Activated CD8-positive, alpha-beta T cell treated with anti-CD3 and anti-CD28 coated beads for 36 hours (primary cell): ENCODE measurements at places on chromosomes 7 and 10. TPM values are rescaled to one million over a fixed set of nuclear protein-coding genes. Genes with fewer than 3 reads are reported as not detected.

GRCh38 chr10:121216295-121216694 lies 365.1 kb downstream of the WDR11 start:
- DNase-seq: no peak
- no peaks in the 10 kb centered on the region for H3K4me1 ChIP-seq
- H3K27ac ChIP-seq: no peak overlapping the region

DNA sequence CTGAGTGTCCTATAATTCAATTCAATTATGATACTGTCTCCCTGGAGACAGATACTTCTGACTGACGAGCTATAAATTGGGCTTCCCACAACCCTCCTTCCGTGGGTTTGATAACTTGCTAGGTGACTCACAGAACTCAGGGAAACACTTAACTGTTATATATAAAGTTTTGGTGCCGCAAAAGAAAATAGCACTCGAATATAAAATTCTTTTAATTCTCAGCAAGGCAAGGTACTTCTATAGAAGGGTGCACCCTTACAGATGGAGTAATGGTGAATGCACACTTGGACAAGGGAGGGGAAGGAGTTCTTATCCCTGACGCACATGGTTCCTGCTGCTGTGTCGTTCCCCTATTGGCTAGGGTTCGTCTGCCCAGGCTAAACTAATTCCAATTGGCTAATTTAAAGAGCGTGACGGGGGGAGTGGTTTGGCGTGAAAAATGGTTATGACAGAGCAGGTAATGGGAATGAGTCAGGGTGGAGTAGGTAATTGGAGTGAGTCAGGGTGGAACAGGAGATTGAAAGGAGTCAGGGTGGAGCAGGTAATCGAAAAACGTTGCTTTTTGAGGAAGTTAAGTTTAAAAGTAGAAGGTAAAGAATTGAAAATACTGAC lies 20.8 kb upstream of the GHITM start:
- no peaks in the 10 kb centered on the region for H3K4me1 ChIP-seq
- H3K27ac ChIP-seq: no peak overlapping the region
- H3K36me3 ChIP-seq: no peaks in the 10 kb centered on the region
- no peak overlapping the region for H3K4me3 ChIP-seq
- peaks cover 9% of the 10 kb centered on the region for H3K27me3 ChIP-seq

DNA sequence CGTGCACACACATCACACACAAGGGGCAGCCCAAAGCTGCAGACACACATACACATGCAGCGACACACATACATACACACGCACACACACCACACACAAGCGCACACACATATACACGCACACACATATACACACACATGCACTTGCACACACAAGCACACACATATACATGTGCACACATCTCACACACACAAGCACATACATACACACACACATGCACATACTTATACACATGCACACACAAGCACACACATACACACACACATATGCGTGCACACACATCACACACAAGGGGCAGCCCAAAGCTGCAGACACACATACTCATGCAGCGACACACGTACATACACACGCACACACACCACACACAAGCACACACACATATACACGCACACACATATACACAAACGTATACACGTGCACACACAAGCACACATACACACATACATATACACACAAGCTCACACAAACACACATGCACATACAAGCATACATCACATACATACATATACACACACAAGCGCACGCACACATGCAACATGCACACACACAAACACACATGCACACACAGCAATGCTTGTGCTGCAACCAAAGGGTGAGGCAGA lies 178.8 kb upstream of the PFKP start:
- peaks cover 8% of the 10 kb centered on the region for H3K27me3 ChIP-seq
- no peak overlapping the region for H3K4me3 ChIP-seq
- no peaks in the 10 kb centered on the region for H3K4me1 ChIP-seq
- no peak for DNase-seq

DNA sequence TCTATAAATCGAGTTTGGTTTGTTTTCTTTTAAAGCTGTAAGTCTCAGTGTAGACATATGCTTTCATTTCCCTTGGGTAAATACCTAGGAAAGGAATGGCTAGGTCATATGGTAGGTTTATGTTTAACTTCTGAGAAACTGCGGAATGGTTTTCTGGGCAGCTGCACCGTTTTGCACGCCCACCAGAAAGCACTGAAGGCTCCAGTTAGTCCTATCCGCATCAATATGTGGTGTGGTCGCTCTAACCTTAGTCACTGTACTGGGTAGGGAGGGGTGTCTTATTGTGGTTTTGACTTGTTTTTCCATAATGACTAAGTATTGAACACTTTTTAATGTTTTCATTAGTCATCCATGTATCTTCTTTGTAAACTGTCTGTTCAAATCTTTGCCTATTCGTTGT lies 279.5 kb upstream of the AKR1E2 start:
- peaks cover 7% of the 10 kb centered on the region for H3K4me1 ChIP-seq
- peaks cover 12% of the 10 kb centered on the region for H3K27me3 ChIP-seq
- no peak overlapping the region for H3K27ac ChIP-seq
- peak; percentile 55 for DNase-seq
- no peak overlapping the region for H3K4me3 ChIP-seq

- peak; percentile 35 for DNase-seq
- H3K4me1 ChIP-seq: peaks cover 91% of the 10 kb centered on the region
- H3K36me3 ChIP-seq: peaks cover 17% of the 10 kb centered on the region
- no peaks in the 10 kb centered on the region for H3K27me3 ChIP-seq
Measured at GRCh38 chr10:22681301-22681700, 33.1 kb downstream of the PIP4K2A start.

CALN1 gene
- total RNA-seq: 0.02 TPM

DNA sequence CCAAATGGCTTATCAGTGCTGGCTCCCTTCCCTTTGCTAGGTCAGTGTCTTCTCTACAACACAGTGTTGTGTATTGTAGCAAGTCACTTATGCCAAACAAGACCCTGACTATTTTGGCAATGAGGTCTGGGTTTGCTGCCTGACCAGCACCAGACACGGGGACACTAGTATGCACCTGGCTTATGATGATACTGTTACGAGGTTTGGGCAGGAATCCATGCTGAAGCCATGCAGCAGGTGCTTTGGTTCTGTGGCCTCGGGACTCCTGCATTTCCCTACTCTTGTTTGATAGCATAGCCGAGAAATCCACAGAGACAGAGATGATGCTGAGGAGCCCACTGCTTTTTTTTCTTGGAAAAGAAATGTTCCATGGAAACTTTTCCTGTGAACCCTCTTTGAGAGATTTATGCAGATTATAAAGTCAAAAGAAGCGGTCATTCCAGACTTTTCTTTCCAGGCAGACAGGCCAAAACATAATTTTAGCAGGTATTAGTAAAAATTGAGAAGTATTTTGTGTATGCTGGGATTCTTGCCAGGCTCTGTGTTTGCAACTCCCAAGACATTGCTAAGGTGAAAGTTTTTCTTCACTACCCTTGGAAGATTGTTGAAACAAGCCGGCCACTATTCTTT lies 291.1 kb downstream of the BBS9 start:
- H3K4me3 ChIP-seq: no peak overlapping the region
- no peaks in the 10 kb centered on the region for H3K4me1 ChIP-seq
- H3K27me3 ChIP-seq: no peaks in the 10 kb centered on the region
- H3K36me3 ChIP-seq: no peaks in the 10 kb centered on the region
- DNase-seq: no peak

- DNase-seq: peak; percentile 21
- peaks cover 30% of the 10 kb centered on the region for H3K4me1 ChIP-seq
- H3K36me3 ChIP-seq: peaks cover 20% of the 10 kb centered on the region
- H3K4me3 ChIP-seq: peak within 1 kb of the TSS; percentile 84
Measured at GRCh38 chr10:89301721-89302445, at the start of gene IFIT2. Gene IFIT2, plus strand, starts transcription at chr10:89302046. Its CDS starts 78 bp downstream, at chr10:89302124.

PRDX3 gene
- total RNA-seq: 198 TPM

GRCh38 chr7:312424-312823 lies 22.5 kb downstream of the FOXL3 start:
- no peak overlapping the region for H3K4me3 ChIP-seq
- no peaks in the 10 kb centered on the region for H3K4me1 ChIP-seq
- H3K36me3 ChIP-seq: no peaks in the 10 kb centered on the region
- DNase-seq: no peak
- H3K27me3 ChIP-seq: peaks cover 12% of the 10 kb centered on the region

DNA sequence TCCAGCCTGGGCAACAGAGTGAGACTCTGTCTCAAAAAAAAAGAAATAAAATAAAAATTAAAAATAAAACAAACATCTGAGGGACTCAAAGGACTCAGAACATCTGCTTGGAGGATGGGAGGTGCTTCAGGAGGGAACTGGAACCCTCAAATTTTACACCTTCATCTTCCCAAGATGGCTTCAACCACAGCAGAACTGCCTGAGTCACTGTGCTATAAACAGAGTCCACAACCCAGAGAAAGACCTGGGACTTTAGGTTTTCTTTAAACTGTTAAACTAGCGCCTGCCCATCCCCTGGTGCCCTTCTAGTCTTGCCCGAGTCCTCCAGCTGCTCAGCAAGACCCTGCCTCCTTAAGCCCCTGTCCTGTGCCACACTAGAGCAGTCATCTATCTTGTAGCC lies 40.8 kb downstream of the RGS10 start:
- DNase-seq: peak; percentile 47
- H3K27me3 ChIP-seq: no peaks in the 10 kb centered on the region
- peaks cover 93% of the 10 kb centered on the region for H3K4me1 ChIP-seq
- H3K4me3 ChIP-seq: peak overlapping the region; percentile 60
- peaks cover 82% of the 10 kb centered on the region for H3K36me3 ChIP-seq

GRCh38 chr10:2703953-2704352 lies 363.4 kb upstream of the PFKP start:
- no peak overlapping the region for H3K4me3 ChIP-seq
- DNase-seq: no peak
- no peak overlapping the region for H3K27ac ChIP-seq
- H3K4me1 ChIP-seq: no peaks in the 10 kb centered on the region

- H3K4me3 ChIP-seq: no peak overlapping the region
- H3K36me3 ChIP-seq: no peaks in the 10 kb centered on the region
- no peaks in the 10 kb centered on the region for H3K27me3 ChIP-seq
- H3K27ac ChIP-seq: no peak overlapping the region
Measured at GRCh38 chr10:55233090-55233489, 432.1 kb upstream of the PCDH15 start.

GRCh38 chr10:62850646-62851045 lies 34.5 kb upstream of the EGR2 start:
- H3K27ac ChIP-seq: no peak overlapping the region
- H3K4me3 ChIP-seq: no peak overlapping the region
- H3K27me3 ChIP-seq: peaks cover 11% of the 10 kb centered on the region
- H3K36me3 ChIP-seq: peaks cover 2% of the 10 kb centered on the region
- no peak for DNase-seq

ZNF425 gene
- total RNA-seq: 0.22 TPM

DNA sequence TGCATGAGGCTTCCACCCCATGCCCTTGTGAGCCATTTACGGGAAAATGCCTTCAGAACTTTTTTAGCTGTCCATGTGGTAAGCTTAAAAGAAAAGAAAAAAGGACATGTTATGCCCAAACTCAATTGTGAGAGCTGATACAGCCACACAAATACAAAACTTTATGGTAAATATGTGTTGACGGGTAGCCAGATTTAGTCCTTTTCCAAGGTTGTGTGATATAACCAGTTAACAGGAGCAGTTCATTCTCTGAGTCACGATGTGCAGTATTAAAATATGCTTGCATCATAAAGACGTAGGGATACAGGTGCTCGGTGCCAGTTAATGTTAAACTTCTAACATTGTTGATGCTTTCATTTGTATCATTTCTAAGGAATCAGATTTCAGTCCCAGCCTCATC lies 350.4 kb downstream of the DNAJB6 start:
- no peak overlapping the region for H3K27ac ChIP-seq
- H3K4me3 ChIP-seq: no peak overlapping the region
- H3K36me3 ChIP-seq: no peaks in the 10 kb centered on the region
- H3K27me3 ChIP-seq: peaks cover 63% of the 10 kb centered on the region

KCP gene
- total RNA-seq: not detected

OPALIN gene
- not detected for total RNA-seq

GRCh38 chr10:89505640-89506275 lies 29.6 kb downstream of the SLC16A12 start:
- H3K4me3 ChIP-seq: no peak overlapping the region
- H3K27me3 ChIP-seq: peaks cover 3% of the 10 kb centered on the region
- H3K36me3 ChIP-seq: no peaks in the 10 kb centered on the region
- DNase-seq: no peak
- peaks cover 12% of the 10 kb centered on the region for H3K4me1 ChIP-seq
